Sigmoid colon (tissue), 7 donors: ENCODE measurements at places on chromosomes 12 and 14. TPM values are rescaled to one million over a fixed set of nuclear protein-coding genes. Genes with fewer than 3 reads are reported as not detected.

- no peak for DNase-seq
- H3K36me3 ChIP-seq = no peaks in the 10 kb centered on the region
- H3K27ac ChIP-seq = no peak overlapping the region
- H3K27me3 ChIP-seq = peaks cover 16% of the 10 kb centered on the region
Measured at GRCh38 chr14:21308132-21308478, 28.2 kb downstream of the RPGRIP1 start.

GRCh38 chr14:64235652-64236640 is 58.2 kb downstream of the ESR2 start:
- no peak for DNase-seq
- no peak overlapping the region for H3K27ac ChIP-seq
- no peaks in the 10 kb centered on the region for H3K27me3 ChIP-seq
- no peak overlapping the region for H3K4me3 ChIP-seq
- H3K36me3 ChIP-seq = no peaks in the 10 kb centered on the region

DNA sequence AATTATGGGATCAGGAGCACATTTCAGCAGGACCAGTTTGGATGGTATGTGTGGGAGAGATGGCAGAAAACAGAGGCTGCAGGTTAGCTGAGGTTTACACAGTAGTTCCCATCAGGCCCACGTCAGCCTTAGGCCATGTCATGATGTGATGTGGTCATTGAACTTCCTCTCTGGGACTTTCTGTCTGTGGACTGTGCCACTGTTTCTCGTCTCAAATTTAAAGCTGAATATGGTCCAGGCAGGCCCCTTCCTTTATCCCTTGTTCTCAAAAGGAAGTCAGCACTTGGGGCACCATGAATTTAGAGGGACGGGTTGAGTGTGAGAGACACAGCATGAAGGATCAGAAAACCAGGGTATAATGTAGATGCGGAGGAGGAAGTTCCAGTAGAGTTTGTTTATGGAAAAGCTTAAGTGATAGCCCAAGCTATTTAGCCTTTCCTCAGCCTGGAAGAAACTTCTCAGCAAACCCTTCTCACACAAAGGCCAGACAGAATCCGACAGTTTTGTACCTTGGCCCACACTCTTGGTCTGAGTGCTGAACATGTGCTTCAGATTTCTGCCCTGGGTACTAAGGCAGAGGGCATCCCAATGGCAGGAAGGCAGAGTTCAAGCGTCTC is 3.6 kb upstream of the IGFBP6 start:
- H3K4me3 ChIP-seq = no peak overlapping the region
- no peaks in the 10 kb centered on the region for H3K27me3 ChIP-seq
- no peak overlapping the region for H3K27ac ChIP-seq
- no peaks in the 10 kb centered on the region for H3K36me3 ChIP-seq
- no peak for DNase-seq

DNA sequence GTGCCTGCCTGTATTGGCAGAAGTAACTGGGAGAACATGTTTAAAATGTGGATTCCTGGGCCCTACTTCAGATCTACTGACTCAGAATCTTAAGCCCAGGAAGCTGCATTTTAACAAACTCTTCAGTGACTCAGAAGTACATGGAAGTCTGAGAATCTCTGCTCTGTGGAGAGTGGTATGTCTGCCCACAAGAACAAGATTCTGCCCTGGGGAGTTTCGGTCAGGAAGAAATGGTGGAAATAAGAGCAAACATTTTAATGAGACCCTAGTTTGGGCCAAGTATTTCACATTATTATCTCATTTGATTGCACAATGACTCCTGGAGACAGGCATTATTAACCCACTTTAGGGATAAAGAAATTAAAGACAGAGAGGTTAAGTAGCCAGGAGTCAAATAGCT is 8.2 kb downstream of the ALDH1L2 start:
- H3K36me3 ChIP-seq = no peaks in the 10 kb centered on the region
- H3K4me1 ChIP-seq = no peaks in the 10 kb centered on the region
- H3K27ac ChIP-seq = no peak overlapping the region
- no peaks in the 10 kb centered on the region for H3K27me3 ChIP-seq
- no peak overlapping the region for H3K4me3 ChIP-seq

GRCh38 chr14:21852061-21852664 is 178.5 kb upstream of the OR4E1 start:
- DNase-seq = no peak
- no peaks in the 10 kb centered on the region for H3K36me3 ChIP-seq
- no peaks in the 10 kb centered on the region for H3K4me1 ChIP-seq
- no peak overlapping the region for H3K4me3 ChIP-seq
- no peaks in the 10 kb centered on the region for H3K27me3 ChIP-seq

DNA sequence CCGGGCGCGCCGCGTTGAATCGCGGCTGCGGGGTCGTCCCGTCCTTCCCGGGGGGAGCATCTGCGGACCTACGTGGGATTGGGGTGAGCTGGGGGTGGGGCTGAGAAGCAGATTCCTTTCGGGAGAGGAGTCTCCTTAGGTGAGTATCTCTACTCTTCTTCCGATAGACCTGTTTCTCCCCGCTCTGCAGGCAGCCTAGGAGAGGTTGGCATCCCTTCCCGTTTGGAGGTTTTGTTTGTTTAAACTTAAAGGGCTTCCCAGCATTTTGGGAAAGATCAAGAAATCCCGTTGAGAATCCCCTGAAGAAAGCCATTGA is 411 bp downstream of the TTLL5 start:
- no peak for DNase-seq
- peak overlapping the region; percentile 96 for H3K4me3 ChIP-seq
- H3K27ac ChIP-seq = peak overlapping the region; percentile 90
- H3K4me1 ChIP-seq = peaks cover 22% of the 10 kb centered on the region

DNA sequence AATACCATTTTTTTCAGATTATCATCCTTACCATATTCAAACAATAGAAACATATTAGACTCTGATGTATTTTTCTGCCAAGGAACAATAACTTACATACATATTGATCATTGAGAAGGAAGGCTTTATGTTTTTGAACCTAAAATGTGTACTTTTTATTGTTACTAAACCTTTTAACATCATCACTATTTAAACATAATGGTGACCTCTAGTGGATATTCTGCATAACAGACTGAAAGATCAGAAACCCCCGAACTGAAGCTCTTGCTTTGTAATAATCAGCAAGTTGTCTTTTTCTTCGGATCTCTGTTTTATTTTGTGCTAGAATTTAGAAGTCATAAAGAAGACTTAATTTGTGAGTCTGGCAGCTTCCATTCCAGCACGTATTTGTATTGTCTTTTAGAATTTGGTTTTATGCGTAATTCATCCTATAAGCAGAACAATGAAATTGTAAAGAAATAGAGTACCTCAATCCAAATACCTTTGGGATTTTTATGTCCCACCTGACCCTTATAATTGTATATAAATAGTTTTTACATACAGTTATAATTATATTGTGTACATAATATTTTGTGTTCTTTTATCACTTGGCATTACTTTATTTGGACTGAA is 125.9 kb upstream of the ATF1 start:
- peaks cover 9% of the 10 kb centered on the region for H3K36me3 ChIP-seq
- no peak overlapping the region for H3K27ac ChIP-seq
- peaks cover 19% of the 10 kb centered on the region for H3K4me1 ChIP-seq

- no peaks in the 10 kb centered on the region for H3K4me1 ChIP-seq
- no peak overlapping the region for H3K27ac ChIP-seq
- H3K27me3 ChIP-seq = no peaks in the 10 kb centered on the region
- DNase-seq = no peak
- H3K4me3 ChIP-seq = no peak overlapping the region
Measured at GRCh38 chr14:56400109-56400825, 179.3 kb upstream of the TMEM260 start.

DNA sequence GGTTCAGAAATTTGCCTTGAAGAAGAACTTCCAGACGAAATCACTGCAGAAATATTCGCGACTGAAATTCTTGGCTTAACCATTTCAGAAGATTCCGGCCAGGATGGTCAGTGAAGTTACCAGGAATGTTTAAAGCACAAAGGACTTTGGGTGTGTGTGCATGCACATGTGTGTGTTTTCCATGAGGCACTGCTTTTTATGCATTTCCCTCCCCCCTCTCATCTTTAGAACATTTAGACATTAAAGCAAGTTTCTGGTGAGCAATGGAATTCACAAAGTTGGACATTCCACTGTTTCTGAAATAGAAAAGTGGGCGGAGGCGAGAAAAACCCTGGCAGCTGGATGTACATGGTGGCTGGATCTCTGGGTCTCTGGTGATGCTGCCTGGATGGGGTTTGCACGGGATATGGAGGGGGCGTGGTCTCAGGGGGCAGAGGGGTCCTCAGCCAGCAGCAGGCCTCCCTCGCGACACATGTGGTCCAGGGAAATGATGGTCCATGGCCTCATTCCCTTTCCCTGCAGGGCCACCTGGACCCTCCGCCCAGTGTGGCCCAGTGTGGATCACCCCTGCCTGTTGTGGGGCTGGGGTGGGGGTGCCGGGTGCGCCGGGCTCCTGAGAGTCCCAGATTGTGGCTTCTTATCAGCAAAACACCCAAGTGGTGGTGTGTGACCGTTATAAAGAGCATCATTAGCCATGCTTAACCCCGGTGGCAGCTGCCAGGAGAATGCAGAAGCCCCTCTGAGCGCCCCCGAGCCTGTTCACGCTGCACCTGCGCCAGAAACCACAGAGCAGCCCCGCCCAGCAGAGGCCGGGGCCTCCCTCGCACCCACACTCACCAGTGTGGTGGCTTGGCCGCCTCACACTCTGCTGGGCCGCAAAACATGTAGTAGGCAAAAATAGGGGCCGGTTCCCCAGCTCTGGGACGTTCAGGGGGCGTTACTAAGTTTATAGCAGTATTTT is 17.8 kb upstream of the BCL7A start:
- no peaks in the 10 kb centered on the region for H3K27me3 ChIP-seq
- DNase-seq = no peak
- H3K4me3 ChIP-seq = no peak overlapping the region
- H3K27ac ChIP-seq = no peak overlapping the region
- no peaks in the 10 kb centered on the region for H3K4me1 ChIP-seq

DNA sequence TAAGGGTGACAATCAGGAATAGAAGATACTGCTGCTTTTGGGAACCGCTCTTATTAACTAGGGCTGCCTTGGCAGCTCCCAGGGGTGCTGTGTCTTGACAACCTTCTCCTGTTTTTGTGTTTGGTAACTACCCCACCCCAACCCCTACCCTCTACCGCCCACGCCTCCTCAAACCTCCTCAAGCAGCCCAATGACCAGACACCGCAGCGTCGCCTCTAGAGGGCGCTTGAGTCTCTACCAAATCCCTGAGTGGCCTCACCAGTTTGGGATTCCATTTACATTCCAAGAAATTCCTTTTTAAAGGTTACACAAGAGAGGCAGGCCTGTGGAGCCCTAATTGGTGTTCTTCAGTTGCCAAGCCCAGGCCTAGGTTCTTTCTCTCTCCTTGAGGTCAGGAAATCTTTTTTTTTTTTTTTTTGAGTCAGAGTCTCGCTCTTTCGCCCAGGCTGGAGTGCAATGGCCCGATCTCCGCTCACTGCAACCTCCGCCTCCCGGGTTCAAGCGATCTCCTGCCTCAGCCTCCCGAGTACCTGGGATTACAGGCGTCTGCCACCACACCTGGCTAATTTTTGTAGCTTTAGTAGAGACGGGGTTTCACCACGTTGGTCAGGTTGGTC is 72.4 kb upstream of the USP44 start:
- H3K4me3 ChIP-seq = no peak overlapping the region
- peak overlapping the region; percentile 85 for H3K27ac ChIP-seq
- no peaks in the 10 kb centered on the region for H3K36me3 ChIP-seq
- H3K27me3 ChIP-seq = no peaks in the 10 kb centered on the region

DNA sequence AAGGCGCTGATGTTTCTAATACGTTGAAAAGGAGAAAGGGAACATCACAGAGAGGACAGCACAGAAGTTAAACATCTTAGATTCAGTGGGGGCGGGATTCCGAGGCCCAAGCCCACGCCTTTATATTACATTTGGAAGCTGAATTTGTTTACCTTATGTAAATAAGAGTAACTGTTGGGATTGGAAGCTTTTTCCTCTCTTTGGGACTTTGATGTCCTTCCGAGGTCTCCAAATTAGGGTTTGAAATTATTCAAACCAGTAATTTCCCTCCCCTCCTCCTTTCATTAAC is 6.4 kb downstream of the FOXA1 start:
- H3K27ac ChIP-seq = no peak overlapping the region
- no peaks in the 10 kb centered on the region for H3K36me3 ChIP-seq
- peaks cover 76% of the 10 kb centered on the region for H3K27me3 ChIP-seq
- DNase-seq = no peak
- no peak overlapping the region for H3K4me3 ChIP-seq

DNA sequence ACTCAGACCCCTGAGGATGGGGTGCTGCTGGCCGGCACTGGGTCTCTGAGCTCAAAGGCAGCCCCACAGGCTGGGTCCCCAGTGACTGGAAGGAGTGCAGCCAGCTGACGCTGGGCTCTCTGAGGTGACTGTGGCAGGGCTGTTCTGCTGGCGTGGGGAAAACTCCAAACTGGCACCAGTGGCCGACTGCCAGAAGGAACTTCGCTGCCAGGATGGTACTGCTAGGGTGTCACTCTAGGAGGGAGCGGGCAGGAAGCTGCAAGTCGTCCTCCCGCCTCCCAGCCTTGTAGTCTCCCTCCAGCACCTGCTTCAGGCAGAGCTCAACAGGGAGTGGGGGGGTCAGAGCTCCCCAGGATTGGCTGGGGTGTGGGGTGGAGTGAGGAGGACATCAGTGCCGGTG is 41.3 kb downstream of the CDC42BPB start:
- no peaks in the 10 kb centered on the region for H3K27me3 ChIP-seq
- peaks cover 7% of the 10 kb centered on the region for H3K36me3 ChIP-seq
- no peak overlapping the region for H3K27ac ChIP-seq
- no peak for DNase-seq

Gene DBX2
- total RNA-seq = not detected

Gene CELA1
- not detected for total RNA-seq

Gene ZDHHC22
- 0.49 TPM for total RNA-seq
